Erythroblast (primary cell): ENCODE measurements at places on chromosomes 4 and X.

GRCh38 chr4:184950926-184951325 is 67.4 kb upstream of the HELT start:
- no peak for DNase-seq

DNA sequence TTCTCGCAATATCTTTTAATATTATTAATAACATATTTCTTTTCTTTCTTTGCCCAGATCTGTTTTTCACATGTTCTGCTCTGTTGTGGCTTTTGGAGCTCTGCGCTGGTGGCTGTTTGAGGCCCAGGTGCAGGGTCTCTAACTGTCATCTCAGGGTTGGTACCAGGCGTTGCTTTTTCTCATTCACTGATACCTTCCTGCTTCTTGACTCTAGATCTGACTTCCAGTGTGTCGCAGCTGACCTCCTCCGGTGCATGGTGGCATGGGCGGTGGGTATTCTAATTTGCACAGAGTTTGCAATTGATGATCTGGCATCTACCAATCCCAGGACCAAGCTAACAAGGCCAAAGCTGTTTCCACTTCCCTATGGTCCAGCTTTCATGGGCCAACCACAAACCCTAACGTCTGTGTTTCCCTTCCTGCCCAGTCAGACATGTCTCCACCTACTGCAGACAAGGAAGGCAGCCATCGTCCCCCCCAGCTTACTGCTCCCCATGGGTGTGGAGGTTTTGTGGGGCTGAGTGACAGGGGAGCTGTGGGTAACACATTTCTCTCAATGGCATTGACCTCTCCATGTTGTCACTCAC is 25.2 kb downstream of the LETM1 start:
- DNase-seq = no peak

- DNase-seq = no peak
Measured at GRCh38 chr4:101774807-101775206, 15.7 kb upstream of the BANK1 start.

DNA sequence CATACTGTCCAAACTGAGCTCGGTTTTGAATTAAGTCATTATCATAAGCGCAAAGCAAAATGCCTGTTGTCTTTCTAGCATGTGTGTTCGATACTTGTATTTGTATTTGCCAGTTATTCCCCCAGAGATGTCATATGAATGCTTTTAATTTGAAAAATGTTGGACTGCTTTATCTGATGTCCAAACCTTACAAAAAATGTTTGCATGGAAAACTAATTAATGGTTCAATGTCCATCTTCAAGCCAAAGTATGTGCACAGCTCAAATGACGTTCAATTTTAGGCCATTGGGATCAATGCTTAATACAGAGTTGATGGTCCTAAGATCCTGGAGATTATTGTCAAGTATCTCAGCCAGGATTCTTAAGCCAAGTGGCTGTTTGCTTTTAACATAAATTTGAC is 17.2 kb upstream of the HPGDS start:
- DNase-seq = no peak

DNA sequence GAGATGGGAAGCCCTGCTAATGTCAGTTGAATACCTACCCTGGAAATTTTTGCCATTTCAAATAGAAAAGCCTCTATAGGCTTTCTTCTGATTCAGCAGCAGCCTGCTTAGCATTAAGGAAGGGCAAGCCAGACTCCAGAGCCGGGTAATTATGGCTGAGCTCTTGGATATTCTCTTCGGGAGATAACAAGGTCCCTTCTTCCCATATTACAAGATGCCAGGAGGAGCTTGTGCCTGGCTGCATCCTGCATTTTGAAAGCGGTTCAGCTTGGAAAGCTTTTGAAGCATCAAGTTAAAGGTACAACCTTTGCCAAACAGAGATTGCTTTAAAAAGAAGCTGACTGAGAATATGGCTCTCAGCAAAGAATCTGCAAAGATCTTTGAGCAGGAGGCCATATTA is 399.6 kb upstream of the RPS6KA3 start:
- DNase-seq = no peak

GRCh38 chr4:1839282-1839681 is 16.7 kb downstream of the LETM1 start:
- DNase-seq = no peak

DNA sequence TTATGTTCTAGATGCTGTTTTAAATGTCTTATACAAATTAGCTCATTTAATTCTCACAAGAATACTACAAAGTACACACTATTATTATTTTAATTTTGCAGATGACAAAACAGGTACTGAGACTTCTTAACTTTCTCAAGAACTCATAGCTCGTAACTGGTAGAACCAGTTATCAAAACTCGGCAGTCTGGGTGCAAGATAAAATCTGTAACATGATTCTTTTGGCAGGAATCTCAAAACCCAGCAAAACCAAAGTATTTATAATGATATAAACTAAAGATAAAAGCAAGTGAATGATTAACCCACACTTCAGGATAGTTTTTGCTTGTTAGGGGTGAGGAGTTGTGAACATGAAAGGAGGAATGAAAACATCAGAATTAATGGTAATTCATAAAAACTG is 27.6 kb downstream of the CLNK start:
- no peak for DNase-seq

GRCh38 chr4:5654791-5655190 is 53.6 kb downstream of the EVC2 start:
- DNase-seq = no peak

DNA sequence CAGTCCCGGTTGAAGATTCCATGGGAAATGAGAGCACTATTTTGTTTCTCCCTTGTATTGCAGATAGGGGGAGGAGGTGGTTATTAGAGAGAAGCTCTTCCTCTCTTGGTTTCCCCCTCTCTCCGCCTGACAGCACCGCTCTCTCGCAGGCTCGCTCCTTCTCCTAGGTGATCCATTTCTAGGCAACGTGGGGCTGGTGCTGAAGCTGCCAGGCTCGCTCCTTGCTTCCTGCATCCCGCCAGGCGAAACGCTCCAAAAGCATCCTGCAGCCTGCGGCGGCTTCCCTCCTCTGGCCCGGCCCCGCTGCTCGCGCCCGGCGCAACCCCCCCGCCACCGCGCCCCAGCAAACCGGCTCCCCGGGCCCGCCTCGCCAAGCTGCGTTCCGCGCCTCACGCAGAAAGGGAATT is at the start of gene GRID2:
GRID2 (plus strand) TSS at position 346 of the 407 bp plus-strand sequence.
- no peak for DNase-seq

GRCh38 chr4:84877051-84877833 is 89.2 kb downstream of the WDFY3 start:
- DNase-seq = peak; percentile 60

DNA sequence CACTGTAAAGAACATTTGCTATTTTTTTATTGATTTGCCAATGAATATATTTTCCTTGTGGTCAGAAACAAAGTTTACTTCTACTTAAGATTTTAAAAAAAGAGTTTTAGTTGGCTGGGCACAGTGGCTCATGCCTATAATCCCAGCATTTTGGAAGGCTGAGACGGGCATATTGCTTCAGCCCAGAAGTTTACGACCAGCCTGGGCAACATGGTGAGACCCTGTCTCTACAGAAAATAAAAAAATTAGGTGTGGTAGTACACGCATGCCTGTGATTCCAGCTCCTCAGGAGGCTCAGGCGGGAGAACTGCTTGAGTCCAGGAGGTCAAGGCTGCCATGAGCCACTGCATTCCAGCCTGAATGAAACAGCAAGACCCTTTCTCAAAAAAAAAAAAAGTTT is 36.8 kb downstream of the LRP2BP start:
- DNase-seq = no peak

DNA sequence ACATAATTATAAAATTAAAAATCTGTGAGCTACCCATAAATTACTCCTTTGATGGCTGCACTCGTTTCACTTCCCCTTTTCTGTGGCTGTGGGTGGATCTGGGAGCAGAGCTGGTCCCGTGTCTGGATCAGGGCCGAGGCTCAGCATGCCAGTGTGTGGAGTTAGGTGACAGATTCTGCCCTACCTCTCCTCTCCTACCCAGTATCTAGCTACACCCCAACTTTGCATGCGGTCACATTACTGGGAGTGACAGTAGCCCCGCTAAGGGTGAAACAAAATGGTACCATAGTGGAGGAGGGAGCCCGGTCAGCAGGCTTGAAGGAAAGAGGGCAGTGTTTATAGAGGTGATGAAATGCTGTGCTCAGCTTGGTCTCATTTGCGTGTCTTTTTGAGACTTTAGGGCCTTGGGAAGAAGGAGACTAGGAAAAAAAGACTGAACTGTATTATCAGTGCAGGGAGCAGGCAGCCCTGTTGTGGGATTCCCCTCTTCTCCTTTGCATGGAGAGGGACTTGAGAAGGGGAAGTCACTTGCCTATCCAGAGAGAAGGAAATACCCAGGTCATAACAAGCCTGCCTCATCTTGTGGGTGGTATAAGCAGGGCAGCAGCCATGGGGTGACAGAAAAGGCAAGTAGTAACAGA is 48.4 kb downstream of the ARHGAP10 start:
- no peak for DNase-seq

DNA sequence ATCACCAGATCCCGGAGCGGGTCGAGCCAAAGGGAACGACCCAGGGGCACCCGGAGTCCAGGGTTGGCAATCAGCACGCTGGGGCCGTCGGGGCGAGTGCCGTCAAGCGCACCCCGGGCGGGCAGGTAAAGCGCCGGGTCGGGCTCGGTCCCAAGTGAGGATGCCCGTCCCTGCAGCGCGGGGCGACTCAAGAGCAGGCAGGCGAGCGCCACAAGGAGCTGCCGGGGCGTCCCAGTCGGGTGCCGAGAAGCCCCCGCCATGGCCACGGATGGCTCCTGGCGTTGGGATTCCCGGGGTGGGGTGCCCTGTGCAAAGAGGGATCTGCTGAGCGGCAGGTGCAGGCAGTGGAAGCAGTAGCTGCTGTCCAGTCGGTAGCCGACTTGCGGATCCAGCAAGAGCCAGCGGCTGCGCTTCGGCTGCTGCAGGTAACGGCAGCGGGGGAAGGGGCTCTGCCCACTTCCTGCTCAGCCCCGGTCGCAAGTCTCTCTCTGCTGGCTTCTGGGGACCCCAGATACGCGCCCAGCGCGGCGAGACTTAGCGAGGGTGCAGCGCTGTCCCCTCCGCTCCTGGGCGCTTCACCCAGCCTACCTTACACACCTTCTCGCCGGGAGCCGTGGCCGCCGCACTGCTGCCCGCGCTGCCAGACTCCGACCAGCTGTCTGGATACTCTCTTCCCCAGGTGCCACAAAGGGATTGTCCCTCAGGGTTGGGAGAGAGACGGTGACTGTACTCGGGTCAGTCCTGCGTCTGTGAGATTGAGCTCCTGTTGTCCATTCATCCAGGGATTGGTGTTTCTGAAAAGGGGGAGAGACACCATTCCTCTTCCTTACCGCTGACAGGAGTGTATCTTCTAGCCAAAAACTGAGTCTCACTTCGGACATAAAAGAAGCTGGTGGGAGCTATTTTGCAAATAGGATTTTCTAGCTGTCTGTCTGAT is at the start of gene FREM3:
FREM3 (minus strand) TSS at position 260 of the 937 bp plus-strand sequence; CDS start at position 260, 0 bp downstream.
- peak; percentile 39 for DNase-seq

DNA sequence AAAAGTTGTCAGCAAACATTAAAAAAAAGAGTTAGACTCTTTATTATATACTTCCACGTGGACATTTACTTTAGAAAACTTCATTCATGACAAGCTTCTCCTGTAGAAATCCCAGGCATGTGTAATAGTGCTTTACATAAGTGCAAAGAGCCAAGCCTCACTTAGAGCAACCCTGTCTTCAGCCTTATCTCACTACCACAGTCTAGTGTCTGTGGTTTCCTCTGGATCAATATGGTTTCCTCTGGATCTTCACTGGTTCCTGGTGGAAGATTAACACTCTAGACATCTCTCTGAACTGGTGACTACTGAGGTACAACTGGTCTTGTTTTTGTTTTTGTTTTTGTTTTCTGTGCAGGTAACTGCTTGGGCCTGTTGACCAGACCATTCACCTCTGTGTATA is 18.4 kb upstream of the ARMCX5 start:
- no peak for DNase-seq

DNA sequence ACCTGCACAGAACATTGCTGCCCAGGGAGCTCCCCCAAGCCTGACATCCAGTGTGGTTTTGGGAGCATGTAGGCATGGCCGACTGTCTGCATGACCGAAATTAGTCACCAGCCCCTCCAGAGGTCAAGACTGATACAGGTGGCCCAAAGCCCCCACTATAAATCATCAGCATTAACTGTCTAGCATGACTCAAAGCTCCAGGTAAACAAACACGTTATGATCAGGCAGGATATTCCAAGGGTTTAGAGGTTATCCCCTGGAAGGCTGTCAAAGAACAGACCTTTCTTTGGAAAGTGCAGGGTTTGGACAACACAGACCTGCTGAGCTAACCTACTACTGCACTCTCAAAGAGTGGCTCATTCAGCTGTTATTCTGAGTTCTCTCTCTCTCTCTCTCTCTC is 2.1 kb upstream of the FAM9A start:
- DNase-seq = no peak

GRCh38 chr4:53005149-53005546 is 143.0 kb downstream of the RASL11B start:
- DNase-seq = no peak

DNA sequence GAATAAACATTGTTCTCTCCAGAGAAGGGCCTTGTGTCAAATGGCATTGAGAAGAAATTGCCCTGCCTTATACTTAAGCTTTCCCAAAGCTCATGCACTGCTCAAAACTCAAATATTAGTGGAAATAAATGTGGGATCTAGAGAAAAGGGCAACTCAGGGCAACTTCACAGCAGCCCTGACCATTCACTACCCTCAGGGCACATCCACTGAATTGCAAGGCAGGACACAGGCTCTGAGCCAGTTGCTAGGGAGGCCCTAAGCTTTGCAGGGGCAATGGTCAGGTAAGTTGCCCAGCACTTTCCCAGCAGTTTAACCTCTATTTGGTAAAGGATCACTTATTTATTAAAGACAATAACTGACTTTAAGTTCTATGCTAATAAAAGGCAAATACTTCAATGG is 255.3 kb upstream of the TEX13A start:
- no peak for DNase-seq

GRCh38 chr4:52408032-52408431 is 251.1 kb downstream of the USP46 start:
- no peak for DNase-seq

GRCh38 chr4:89997171-89997704 is 102.6 kb downstream of the MMRN1 start:
- no peak for DNase-seq

GRCh38 chrX:72029483-72030411 is 102.0 kb downstream of the RTL5 start:
- DNase-seq = no peak

DNA sequence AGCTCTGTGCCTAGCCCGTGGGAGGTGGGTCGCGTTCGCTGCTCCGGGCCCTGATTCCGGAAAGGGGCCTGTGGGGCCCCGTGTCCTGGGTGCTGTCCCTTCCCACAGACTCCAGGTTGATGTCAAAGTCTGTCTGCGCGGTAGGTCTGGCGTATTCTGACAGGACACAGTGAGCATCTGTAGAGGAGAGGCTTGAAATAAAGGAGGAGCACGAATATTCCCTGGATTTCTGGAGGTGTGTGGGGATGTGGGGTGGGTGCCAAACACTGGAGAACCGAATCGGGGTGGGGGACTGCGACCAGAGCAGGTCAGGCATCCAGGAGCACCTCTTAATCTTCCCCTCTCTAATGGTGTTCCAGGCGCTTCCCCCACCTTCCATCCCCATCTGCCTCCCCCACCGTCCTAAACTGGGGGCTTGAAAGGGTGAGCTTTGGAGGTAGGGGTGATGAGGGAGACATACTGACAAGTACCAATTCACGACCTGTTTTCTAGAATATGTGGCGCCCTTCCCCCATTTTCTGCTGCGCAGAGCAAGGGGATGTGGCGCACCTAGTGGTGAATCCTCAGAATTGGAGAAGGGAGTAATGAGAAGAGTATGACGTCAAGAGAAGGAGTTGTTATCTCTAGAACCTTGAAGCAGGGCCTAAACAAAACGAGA is 877 bp downstream of the GPRASP1 start:
- DNase-seq = peak; percentile 63
